NCI-H774 (cell line): ENCODE measurements at places on chromosomes 3 and 15.

DNA sequence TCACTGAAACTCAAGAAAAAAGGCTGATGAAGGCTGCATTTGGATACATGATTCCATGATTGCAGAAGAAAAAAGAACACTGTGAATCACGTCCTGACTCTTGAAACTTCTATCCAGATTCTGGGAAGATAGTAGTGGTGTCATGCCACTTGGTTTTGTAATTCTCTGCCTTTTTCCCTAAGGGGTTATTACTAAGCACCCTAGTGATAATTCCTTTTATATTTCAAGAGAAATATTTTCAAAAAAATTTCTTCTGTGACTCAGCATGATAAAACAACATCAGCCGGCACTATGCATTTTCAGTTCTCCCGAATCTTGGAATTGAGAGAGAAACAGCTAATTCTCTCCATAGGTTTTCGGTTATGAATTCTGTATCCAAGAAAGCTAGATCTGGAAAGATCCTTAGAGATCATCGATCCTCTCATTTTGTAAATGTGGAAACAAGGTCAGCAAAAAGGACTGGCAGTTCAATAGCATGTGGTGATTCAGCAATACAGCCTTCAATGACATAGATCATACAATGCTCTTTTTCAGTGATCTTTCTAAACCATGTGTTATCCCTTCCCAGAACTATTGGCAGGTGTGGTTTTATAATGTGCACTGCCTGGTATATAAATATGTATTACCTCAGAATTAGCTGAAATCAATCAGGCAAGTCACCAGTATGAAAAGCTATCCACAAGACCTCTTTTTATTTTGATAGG is 42.6 kb upstream of the TP63 start:
- DNase-seq: no peak

- no peak for DNase-seq
Observed at GRCh38 chr3:139679220-139679775, 1.5 kb upstream of the NMNAT3 start.

DNA sequence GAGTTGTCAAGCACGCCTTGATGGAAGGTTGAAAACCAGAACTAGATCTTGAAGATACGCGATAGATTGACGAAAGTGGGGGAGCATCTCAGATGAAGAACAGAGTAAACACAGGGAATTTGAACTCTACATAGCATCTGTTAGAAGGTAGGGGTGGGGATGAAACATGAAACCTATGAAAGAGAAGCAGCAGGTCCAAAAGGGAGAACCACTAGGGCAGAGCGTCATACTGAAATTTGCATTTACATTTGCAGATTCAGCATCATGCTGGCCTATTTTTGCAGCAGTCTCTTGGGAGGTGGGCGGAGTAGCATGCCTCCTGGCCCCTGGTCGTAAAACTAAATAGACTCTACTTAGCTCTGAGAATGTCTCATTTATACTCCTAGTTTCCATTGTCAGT is 46.1 kb upstream of the RASGRP1 start:
- no peak for DNase-seq

- no peak for DNase-seq
Observed at GRCh38 chr3:194368918-194369317, 625 bp downstream of the LRRC15 start.

DNA sequence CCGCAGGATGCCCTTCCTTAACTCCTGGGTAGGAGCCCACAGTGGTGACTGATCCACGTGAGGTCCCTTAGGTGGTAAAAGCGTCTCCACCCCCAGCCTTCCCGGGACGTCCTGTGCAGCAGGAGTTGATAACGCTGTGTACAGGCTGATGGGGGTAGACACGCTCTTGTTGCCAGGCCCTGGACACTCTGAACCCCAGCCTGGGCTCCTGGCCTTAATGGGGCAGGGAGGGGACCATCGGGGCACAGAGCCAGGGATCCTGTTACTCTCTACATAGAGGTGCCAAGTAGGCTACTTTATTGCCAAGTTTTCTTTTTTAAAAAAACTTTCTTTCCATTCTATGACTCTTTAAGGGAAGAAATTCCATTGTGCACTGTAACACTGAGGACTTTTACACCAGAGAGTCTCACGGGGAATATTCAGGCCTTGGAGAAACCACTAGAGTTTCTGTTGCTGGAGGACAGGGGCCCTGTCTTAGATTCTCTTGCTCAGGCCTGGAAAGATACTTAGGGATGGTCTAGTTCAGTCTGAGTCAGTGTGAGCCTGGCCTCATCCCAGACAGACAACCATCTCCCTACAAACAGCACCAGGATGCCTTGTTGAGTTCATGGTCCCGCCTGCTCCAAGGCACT is 104.3 kb upstream of the RNU6-1 start:
- DNase-seq: no peak

DNA sequence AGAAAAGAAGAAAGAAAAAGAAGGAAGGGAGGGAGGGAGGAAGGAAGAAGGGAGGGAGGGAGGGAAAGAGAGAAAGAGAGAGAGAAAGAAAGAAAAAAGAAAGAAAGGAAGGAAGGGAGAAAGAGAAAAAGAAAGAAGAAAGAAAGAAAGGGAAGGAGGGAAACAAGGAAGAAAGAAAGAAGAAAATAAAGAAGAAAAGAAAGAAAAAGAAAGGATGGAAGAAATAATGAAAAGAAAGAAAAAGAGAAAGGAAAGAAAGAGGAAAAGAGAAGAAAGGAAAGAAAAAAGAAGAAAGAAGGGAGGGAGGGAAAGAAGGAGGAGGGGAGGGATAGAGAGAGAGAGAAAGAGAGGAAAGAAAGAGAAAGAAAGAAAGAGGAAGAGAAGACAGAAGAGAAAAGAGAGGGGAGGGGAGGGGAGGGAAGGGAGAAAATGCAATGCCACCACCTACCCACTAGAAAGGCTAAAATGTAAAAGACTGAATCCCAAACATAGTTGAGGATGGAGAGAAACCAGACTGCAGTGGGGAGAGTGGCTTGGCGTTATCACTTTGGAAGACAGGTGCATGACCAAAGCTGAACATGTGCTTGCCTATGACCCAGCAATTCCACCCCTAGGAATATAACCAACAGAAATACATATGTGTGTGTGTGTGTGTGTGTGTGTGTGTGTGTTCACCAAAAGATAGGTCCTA is 66.9 kb upstream of the KLF13 start:
- no peak for DNase-seq

DNA sequence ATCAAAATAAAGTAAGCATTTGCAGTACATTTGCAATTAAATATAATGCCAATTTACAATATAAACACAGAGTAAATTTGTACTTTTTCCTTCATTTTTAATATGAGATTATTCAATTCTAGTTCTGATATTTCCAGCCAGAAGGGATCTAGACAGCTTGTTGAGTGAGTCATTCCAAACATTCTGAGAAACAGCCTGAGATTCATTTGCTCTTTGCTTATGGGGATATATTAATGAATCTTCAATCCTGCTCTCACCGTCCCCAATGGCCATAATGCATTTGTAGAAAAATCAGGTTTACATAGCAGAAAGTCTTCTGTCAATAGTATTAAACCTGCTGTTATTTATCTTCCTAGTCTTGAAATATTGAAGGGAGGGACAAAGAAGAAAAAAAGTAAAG is 554.2 kb downstream of the TUSC7 start:
- no peak for DNase-seq

- no peak for DNase-seq
Observed at GRCh38 chr3:134765468-134765867, 29.6 kb upstream of the EPHB1 start.

- no peak for DNase-seq
Observed at GRCh38 chr3:20136231-20136630, 49.8 kb downstream of the SGO1 start.

DNA sequence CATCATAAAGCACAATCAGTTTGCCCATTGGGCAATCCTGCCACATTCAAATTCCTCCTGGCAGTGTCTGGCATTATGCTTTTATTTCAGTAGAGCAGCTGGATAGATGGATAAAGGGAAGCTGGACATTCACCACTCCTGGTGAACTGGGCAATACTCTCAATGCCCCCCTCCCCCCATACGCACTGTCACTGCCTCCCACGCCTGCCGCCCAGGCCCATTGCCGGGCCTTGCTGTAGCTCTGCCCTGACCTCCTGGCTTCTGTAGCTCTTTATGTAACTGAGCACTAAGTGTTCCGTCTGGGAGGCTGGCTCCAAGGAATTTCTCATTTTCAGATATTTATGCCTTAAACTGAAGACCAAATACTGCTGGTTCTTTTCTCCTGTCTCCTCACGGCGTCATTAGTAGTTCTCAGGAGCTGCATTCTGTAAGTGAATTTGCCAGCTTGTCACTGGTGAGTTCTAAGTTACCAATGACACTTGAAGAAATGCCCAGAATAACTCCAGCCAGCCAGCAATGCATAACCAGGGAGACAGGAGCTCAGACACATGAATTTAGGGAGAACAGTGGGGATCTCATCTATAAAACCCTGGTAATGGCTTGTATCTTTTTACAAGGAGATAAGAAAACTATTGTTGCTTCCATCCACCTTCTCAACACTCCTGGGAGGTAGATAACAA is 25.5 kb upstream of the RASGRF1 start:
- no peak for DNase-seq

GRCh38 chr3:149145356-149145755 is 15.9 kb downstream of the HPS3 start:
- no peak for DNase-seq

GRCh38 chr15:91950054-91950453 is 96.5 kb downstream of the SLCO3A1 start:
- DNase-seq: no peak

DNA sequence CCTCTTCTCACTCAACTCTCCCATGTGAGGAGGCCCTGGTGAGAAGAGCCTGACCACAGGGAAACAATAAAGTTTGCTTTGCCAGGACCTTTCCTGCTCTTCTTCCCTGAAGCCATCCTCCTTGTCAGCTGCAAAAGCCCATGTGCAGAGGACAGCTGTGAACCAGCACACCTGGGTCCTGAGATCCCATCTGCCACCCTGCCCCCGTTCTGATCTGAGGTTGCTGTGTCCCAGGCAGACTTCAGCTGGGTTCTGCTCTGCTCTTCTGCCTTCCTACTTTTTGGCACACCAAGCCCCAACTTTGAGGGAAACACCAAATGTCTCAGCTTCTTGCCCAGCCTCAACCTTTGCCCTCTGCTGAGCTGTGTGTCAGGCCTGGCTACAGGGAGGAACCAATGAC is 595.1 kb upstream of the ARPP21 start:
- DNase-seq: no peak
